Effector CD4-positive, alpha-beta T cell (primary cell): ENCODE measurements at places on chromosomes 7 and 10.

GRCh38 chr7:29833929-29834328 is 27.6 kb downstream of the WIPF3 start:
- DNase-seq: no peak

- no peak for DNase-seq
Observed at GRCh38 chr7:19117091-19117869, at the start of gene TWIST1. TWIST1 (minus strand) TSS chr7:19117636; CDS start chr7:19117321, 315 bp downstream.

DNA sequence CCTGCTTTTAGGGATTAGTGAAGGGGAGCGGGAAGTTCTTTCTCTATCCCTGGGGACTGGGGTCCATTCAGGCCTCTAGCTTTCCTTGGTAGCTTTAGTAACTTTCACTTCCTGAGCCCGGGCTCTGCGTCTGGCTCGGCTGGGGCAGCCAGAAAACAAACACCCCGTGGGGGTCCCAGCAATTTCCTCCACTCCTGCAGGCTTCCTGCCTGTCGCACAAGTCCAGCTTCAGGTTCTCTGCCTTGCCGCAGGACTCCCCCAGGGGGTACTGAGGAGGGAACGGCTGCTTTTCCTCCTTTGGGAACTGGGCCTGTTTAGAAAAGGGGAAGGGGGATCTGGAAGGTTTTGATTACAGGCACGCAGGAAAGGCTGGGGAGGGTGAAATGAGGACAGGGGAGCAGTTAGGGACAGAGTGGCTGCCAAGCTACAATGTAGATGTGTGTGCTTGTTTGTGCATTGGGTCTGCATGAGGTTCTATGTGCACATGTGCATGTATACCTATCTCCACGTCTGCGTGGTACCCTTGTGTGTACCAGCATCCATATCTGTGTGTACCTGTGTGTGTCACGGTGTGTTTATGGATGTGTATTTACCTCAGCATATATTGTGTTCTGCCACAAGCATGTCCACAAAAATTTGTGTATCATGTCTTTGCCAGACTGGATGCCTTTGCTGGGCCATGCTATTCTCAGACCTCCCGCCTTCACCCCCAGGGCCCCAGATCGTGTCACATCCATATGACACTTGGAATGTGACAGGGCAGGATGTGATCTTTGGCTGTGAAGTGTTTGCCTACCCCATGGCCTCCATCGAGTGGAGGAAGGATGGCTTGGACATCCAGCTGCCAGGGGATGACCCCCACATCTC is 2.0 kb downstream of the KAZALD1 start:
- no peak for DNase-seq

- DNase-seq: no peak
Observed at GRCh38 chr7:92730808-92731207, 105.6 kb downstream of the CDK6 start.

DNA sequence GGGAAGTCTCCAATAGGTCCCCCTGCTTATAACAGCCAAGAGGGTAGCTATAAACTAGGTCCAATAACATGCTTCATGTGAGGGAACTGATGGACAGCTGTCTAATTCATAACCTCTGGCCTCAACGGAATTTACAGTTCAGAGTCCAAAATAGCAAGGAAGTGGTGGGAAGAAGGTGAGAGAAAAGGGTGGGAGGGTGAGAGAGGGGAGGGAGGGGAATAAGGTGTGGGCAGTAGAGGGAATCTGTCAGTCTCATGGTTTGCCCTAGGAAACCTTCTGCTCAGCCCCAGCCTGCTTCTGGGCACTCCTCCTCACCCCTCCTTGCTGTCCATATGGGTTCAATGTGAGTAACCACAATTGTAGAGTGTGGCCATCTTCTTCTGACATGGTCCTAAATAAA is 133.4 kb upstream of the ADO start:
- no peak for DNase-seq

DNA sequence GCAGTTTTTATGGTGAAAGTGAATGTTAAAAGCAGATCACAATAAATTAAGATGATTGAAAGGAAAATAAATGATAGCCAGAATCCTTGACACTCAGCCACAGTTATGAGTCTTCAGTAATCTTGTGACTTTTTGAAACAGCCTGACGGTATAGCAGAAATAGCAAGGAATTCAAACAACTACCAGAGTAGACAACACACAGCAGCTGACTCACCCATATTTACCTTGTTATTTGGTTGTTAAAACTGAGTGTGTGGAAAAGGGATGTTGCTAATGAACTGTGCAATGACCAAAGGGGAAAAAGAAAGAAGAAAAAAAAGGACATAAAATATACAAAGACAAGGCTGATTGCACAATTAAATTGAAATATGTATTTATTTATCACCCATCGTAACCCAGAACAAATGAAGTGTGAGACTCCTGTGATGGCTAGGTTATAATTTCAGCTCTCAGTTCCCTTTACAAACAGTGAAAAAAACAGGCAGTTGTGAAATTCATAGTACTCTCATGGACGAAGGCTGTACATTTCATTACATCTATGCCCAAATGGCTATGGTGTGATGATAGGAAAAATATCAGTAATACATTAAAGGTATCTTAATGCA is 1023.0 kb upstream of the SORCS1 start:
- no peak for DNase-seq

DNA sequence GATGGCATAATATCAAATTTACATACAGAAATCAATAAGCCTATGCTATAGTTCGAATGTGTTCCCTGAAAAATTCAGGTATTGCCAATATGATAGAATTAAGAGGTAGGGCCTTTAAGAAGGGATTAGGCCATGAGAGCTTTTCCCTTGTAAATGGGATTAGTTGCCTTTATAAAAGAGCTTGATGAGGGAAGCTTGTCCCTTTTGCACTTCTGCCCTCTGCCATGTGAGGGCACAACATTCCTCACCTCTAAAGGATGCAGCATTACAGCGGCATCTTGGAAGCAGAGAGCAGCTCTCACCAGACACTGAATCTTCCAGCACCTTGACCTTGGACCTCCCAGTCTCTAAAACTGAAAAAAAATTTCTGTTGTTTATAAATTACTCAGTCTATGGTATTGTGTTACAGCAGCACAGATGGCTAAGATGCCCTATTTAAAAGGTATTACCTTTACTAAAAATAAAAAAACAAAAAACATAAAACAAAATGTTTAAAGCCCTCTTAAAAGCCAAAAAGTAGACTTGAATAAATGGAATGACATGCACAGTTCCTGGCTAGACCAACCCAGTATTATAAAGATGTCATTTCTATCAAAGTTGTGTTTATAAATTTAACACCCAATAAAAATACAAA is 909.6 kb downstream of the REEP3 start:
- no peak for DNase-seq

DNA sequence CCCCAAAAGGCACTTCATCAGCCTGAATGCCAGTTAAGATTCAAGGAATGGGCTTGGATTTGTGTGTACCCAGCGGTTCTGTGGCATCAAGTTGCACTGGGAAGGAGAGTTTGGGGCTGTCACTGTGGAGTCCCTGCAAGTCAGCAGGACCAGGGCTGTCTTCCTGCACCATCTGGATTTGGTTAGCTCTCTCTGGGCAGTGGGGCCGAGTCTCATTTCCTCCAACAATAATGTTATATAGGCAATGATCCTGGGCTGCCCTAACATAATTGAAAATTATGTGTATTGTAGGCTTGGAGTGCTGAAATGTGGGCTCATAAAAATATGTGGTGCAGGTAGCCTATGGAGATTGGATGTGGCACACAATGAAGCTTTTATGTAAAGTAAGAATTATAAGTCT is 87.2 kb downstream of the TCF7L2 start:
- DNase-seq: no peak

DNA sequence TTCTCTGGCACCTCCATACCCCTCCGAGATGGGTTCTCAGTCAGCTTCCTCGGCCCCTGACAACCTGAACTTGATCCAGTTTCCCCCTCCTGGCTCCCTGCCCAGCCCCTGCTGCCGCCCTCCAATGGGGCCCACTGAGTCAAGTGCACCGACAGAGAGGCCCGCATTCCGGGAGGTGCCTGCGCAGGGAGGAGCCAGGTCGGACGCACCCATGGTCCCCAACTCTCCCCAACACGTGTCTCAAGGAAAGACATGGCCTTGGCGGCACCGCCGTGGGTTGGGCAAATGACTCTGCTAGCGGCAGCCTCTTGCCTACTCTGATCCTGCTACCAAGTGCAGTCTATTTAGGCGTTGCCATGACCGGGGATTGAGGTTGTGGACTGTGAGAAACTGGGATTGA is 275.3 kb downstream of the SNX13 start:
- no peak for DNase-seq

DNA sequence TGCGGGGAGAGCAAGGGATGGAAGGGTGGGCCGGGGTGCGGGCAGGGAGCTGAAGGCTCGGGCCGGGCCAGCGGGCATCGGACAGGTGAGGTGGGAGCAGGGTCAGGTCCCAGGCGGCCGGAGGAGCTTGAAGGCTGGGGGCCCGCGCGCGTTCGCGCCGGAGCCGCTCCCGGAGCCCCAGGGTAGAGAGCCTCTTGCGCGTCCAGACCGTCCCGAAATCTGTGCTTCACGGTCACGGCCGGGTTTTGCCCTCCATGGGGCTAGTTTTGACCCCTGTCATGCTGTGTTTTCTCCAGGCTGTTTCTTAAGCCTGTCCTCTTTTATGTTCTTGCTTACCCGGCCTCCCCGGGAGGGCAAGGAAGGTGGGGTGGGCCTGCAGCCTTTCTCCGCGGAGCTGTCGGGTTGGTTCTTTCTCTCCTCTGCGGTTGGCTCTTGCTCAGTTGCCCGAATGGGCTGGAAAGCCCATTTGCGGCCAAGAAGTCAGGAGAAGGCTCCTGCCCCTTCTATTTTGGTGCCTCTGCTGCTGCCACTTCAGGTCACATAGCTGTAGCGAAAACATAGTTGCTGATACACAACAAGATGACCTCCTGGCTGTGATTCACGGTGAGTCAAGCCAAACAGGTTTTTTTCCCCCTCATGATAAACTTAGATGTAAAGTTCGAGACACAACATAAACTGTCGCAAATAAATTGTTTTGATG is 650 bp downstream of the UBE2D1 start:
- no peak for DNase-seq

DNA sequence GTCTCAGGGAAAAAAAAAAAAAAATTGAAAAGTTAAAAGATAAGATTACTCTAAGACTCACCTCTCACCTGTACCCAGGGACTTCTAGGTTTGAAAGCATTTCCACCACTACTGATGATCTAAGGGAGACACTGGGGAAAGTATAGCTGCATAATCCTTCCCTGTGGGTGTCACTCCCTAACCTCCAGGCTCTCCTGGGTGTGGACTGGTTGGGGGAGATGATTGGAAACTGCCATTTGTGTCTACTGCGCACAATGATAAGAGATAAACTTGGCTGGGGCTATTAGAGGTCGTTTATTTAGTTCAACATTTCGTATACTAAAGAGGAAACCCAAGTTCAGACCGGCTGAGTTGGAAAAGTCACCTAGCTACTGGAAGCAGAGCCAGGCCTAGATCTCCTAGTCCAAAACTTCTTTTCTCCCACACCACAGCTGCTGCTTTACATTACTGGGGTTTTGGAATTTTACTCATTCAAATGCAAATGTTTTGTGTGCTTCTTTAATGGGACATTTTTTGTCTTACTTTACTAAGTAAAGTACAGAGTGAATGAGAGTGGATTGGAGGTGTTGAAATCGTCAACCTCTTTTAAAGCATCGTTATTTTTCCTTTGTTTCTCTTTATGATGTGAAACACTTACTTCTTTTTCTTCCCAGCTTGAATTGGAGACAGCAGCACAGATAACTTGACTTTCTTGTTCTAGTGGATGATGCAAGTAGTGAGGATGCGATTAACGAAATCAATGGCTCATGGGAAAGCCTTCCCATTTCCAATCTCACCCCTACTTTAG is 22.3 kb upstream of the SEC61G start:
- DNase-seq: no peak

- no peak for DNase-seq
Observed at GRCh38 chr10:124181656-124182055, 88.3 kb upstream of the CHST15 start.

DNA sequence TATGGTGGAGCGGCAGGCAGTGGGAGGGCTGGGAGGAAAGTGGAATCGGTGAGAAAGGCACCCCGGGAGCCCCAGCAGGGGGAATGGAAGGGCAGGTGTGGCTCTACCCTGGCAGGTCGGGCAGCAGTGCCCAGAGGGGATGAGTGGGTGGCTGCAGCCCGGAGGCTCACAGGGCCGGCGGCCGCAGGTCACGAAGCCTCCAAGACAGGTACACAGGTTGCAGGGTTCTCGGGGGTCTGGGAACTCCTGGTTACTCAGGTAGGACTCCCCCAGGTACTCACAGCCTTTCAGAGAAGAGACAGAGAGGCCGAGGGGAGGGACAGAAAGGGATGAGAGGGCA is 21.8 kb downstream of the KCP start:
- DNase-seq: no peak

- no peak for DNase-seq
Observed at GRCh38 chr7:114298011-114298410, 116.6 kb upstream of the FOXP2 start.

DNA sequence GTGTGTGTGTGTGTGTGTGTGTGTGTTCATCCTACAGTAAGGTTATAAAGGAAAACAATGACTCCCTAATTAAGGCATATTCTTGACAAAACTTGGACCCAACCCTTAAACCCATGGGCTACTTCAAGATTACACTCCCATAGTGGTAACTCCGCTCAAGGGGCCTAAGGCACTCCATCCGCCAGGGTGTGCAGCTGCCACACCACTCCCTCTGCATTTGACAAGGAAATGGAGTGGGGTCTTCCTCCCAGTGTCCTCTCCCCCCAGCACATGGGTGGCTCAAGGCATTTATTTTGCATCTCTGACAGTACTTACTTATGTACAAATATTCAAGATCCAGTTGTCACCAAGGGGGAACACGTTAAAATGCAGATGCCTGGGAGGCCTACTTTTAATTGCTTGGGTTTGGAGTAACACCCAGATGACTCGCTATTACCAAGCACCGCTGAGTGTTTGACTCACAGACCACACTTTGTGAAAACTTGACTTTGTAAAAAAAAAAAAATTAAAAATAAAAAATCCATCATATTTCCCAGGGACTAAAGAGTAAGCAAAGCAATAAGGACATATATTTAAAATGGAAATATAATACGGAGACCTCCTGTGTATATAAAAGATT is 53.0 kb upstream of the AGR3 start:
- DNase-seq: no peak

DNA sequence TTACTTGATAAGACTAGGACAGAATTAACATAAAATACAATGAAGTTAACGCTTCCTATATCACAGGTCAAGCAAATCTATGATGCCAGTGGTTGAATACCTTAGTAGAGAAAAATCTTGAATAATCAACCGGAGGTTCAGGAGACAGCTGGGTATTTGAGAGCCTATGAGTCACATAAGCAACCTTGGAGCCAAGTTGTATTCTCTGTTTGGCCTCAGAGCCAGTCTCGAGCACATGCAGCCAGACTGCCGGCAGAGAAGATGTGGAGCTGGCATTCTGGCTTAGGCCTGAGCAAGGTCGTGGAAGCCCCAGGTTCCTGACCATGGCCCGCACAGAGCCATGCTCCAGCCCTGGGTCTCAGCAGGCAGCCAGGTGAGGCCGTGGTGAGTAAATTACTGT is 90.3 kb downstream of the FAM204A start:
- DNase-seq: no peak
